ENCODE measurements at places on chromosomes 16 and 17. TPM values are rescaled to one million over a fixed set of nuclear protein-coding genes. Genes with fewer than 3 reads are reported as not detected.
A peak's percentile ranks its signal among the peaks of the same experiment; 100 is the strongest.

The HSD11B2 gene
- polyA plus RNA-seq = 57.3 TPM

The CD300LG gene
- 0.83 TPM for polyA plus RNA-seq

The TMEM235 gene
- polyA plus RNA-seq = not detected

- DNase-seq = peak; percentile 19
These were observed 759.1 kb upstream of the RBFOX1 start for GRCh38 chr16:6573577-6573976.

DNA sequence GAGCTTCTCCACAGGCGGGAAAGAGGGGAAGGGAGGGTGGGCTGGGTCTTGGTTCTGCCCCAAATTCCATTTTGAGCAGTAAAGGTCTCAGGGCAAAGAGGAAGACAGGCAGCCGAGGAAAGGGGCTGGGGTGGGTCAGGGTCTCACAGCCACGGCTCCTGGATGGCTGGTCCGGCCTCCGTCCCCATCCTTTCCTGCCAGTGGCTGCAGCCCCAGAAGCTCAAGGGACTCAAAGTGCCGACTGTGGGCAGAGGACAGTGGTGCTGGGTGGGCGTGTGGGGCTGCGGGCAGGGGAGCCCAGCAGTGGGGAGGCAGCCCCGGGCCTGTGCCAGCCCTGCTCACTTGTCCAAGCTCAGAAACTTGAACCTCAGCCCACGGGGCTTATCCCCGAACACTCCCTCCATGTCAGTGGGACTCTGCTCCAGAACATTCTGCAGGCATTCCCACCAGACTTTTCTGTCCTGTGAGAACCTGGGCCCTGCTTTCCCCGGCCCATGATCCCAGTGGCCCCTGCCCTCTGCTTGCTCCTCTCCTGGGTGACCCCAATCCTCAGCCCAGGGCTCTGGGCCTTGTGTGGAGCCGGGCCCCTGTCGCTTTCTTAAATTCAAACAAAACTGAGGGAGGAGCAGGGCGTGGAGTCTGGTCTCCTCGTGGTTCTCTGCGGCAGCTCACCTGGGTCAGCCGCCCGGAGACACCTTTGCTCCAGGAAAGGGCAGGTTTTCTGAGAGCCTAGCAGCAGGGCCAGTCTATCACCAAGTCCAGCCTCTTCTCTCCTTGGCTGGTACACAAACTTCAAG is 117.8 kb upstream of the METRNL start:
- DNase-seq = no peak

All from renal pelvis (tissue), 12 donors.